AG20443 (cell line): ENCODE measurements at places on chromosomes 5 and 9.

DNA sequence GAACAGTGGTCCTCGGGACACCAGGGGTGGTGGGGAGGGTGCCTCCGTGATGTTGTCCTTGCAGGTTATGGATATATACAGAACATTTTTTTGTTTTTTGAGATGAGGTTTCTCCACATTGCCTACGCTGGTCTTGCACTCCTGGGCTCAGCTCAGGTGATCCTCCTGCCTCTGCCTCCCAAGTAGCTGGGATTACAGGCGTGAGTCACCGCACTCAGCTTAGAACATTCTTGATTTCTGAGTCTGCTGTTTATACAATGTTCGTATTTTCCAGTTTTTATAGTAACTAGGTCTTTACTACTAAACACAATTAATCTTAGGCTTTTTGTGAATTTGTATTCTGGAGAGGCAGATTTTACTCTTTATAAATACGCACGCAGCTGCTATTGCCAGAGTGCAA lies 6.0 kb downstream of the PMPCA start:
- DNase-seq = no peak

DNA sequence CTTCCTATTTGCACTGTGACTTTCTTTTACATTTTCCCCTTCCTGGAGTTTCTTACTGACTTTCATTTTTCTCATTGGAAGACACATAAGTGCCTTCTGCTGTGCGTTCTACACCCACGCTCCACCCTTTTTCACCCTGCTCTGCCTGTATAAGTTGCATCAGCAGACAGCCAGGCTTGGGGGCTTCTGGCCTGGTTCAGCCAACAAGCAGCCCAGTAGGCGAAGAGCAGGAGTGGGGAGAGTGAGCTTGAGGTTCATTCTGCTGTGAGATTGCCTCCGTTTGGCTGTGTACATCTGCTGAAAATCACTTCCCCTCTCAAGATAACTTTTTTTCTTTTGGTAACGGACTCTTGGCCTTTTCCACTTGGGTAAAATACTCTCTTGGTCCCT lies 38.4 kb downstream of the RASGRF2 start:
- no peak for DNase-seq

DNA sequence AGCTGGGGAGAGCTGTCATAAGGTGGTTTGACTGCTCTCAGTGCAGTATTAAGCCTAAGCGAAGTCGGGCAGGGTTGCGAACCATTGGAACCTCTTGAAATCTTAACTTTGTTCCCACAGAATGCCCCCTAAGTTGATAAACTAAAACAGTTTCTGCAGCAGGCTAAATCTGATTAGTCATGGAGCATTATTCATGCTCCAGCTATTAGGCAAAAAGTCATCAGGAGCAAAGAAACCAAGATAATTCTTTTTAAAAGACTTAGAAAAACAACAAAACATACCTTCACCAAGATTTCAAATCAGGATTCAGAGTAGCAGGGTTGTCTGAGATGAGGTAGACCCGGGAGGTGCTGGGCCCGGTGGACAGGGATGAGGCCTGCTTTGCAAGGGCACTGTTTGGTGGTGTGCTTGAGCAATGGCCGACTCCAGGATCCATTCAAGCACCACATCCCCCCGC lies 69.9 kb upstream of the PLPP1 start:
- DNase-seq = peak; percentile 33

DNA sequence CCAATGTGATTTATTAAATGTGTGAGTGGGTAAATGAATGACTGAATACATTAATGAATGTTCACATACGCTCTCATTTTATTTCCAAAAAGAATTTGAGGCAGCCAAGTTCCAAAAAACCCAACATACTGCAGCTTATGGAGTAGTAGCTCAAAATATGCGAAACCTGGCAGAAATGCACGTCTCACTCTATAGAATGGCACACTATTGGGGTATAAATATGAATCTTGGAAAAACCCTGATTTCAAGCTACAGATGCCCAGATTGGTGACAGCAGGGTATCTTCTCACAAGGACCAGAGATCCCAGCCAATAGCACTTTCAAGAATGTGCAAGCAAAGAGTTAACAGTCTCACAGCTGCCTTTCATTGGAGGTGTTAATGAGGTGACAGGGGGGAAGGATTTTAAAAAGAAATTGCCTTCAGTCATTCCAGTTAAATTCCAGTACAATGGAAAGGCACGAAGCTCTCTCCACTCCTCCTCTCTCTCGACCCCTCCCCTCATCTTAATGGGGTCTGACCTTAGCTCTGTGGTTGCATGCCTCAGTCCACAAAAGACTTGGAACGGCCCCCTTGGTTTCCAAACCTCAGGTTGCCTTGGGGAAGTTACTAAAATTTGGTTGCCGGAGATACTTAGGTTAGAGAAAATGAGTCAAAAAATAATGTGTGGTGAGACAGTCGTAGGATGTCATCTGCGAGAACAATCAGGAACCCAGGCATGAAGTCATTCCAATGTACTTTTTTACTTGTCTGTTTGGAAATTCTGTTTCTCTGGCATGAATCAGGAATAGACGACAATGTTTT lies 307.4 kb downstream of the NFIB start:
- DNase-seq = no peak

DNA sequence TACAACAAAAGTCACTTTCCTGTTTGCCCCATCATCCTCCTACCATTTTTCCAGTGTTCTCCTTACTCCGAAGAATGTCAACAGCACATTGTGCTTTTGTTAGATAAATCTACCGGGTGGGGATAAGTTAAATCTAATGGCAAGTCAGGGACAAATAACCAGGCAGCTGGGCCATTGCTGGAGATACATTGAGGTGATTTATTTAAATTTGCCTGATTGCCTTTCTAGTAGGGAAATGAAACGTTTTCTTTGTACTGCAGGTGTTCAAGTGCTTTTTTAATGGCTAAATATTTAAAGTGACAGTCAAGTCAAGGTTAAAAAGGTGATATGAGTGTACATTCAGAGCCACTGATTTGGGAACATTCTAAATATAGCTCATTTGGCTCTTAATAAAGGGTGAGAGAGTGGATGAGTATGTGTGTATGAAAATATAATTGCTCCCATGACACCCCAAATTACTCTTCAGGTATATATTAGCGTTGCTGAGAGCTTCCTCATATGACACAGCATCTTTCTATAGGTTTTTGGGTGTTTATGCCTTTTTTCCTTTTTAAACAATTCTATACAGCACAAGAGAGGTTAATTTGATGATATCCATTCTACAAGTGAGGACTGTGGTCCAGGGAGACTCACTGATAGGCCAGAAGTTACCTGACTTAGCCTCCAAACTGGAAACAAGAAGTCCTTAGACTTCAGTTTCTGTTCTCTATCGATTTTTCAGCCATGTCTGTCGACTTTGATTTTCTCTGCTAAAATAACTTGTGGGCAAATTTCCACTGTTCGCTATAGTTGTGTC lies 51.9 kb downstream of the DMRT2 start:
- no peak for DNase-seq

- peak; percentile 56 for DNase-seq
Measured at GRCh38 chr9:89430995-89431394, 66.9 kb downstream of the SEMA4D start.

DNA sequence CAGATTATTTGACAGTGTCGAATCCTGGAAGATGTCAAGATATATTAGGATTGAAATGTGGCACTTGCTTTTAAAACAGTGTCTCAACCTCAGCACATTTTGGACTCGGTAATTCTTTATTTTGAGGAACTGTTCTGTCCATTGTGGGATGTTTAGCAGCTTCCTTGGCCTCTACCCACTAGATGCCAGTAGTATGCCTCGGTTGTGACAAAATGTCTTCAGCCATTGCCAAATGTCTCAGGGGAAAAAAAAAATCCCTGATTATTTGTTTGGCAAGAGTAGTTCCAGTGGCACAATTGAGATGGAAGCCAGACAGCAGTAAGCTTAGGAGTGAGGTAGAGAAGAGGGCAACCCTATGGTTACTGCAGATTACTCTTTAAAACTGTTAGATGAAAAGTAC lies 694.5 kb upstream of the RIOK2 start:
- no peak for DNase-seq

- no peak for DNase-seq
Measured at GRCh38 chr5:14880688-14881087, 9.1 kb upstream of the ANKH start.

DNA sequence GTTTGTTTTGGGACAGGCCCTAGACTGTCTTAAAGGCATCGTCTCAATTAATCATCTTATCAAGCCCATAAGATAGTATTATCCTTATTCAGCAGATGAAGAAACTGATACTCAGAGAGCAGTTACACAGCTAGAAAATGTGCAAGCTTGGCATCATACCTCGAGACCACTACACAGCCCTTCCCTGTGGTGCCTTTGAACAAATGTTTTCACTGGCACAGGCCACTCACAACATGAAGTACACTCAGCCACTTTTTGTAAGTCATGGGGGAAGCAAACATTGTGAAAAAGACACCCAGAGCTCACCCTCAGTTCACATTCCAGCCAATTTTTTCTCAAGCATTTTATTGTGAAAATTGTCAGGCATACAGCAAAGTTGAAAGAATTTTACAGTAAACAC lies 122.5 kb downstream of the WDR41 start:
- DNase-seq = no peak

DNA sequence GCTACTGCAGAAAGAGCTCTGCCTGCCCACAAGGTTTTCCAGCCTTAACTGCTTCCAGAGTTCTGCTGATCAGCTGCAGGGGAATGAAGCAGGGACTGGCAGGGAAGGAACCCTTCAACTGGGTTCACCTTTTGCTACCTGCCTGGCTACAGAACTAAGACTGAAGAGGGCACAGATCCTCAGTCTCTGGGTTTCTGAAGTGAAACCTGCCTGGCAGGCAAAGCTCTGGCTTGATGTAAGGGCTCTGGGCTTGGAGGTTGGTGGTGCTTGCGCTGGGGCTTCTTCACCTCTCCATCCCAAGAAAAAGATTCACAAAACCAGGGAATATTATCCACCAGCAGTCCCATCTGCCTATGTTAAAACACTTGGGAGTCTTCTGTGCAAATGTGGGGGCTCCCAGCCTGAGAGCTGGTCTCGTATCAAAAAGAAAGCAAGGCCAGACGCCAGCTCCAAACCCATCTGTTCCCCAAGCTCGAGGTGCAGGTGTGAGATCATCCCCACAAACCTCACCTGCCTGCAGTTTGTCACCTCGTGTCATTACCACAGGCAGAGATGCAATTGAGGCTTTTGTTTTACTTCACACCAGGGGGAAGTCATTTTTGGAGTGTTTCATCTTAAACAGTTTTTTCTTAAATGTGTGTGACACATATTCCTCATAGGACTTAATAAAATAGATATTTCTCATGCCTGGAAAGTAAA lies 58.3 kb downstream of the BNC2 start:
- no peak for DNase-seq

DNA sequence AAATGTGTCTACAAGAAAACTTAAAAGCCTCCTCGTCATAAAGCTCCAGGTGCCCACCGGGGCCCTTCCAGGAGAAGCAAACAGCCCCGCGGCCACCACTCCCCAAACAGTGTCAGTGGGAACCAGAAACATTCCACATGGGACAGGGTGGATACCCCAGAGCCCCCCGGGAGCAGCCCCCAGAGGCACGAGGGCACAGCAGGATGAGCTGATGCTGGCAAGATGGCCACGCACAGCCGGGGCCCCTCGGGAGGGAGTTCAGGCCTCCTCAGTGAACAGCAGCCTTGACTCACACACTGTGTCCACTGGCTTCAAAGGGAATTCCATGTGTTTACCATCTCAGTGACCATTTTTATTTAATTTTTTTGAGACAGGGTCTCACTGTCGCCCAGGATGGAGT lies 10.5 kb downstream of the EXD3 start:
- no peak for DNase-seq

- no peak for DNase-seq
Measured at GRCh38 chr9:121836366-121836885, 185.0 kb downstream of the DAB2IP start.

GRCh38 chr9:95666785-95667155 lies 150.0 kb upstream of the PTCH1 start:
- DNase-seq = no peak

- no peak for DNase-seq
Measured at GRCh38 chr5:76696251-76696650, 19.7 kb upstream of the F2R start.

- DNase-seq = no peak
Measured at GRCh38 chr9:96435345-96435744, 14.6 kb upstream of the HABP4 start.

- DNase-seq = peak; percentile 26
Measured at GRCh38 chr9:26170190-26170589, 491.9 kb upstream of the TUSC1 start.

DNA sequence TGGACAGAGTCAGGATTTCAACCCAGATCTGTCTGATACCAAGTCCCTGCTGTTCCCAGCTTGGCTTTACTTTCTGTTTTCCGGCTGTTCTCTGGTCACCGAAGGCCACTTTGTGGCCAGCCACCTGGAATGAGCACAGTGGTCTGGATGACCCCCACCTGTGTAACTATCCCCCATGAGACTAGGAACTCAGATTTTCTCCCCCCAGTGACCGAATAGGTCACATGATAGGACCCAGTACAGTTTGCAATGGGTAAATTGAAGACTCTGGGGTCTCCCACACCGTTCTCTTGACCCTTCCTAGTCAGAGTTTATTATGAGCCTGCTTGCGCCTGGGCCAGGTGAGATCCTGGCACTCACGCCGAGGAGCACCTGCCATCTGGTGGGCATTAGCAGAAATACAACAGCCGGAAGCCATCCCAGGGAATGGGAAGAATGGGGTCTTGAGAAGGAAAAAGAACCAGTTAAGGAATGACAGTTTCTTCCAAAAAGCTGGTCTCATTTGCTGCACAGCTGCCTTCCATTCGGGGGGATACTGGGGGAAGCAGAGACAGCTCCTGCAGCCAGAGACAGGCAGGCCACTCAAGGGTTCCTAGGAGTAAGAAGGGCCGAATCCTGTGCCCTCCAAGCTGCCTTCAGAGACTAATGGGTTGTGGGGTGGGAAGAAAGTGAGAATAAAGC lies 7.1 kb downstream of the PHYHD1 start:
- peak; percentile 69 for DNase-seq

GRCh38 chr5:67807439-67807888 lies 408.1 kb upstream of the PIK3R1 start:
- no peak for DNase-seq
